Fibroblast of the aortic adventitia (primary cell): ENCODE measurements at places on chromosomes 6 and 20.

- no peak for DNase-seq
These were observed 293.0 kb downstream of the PHF3 start for GRCh38 chr6:63928613-63929012.

GRCh38 chr6:71181565-71181964, 107.0 kb upstream of the OGFRL1 start:
- peak; percentile 89 for DNase-seq

GRCh38 chr20:38094373-38094891, 60.9 kb downstream of the RPRD1B start:
- DNase-seq, result peak; percentile 72

DNA sequence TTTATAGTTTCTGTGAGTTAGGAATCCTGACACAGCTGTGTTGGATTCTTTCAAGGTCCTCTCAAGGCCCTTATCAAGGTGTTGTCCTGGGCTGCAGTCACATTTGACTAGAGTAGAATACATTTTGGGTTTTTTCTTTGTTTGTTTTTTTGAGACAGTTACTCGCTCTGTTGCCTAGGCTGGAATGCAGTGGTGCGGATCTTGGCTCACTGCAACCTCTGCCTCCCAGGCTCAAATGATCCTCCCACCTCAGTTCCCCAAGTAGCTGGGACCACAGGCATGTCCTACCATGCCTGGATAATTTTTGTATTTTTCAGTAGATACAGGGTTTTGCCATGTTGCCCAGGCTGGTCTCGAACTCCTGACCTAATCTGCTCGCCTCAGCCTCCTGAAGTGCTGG, 15.7 kb downstream of the NFYA start:
- no peak for DNase-seq

DNA sequence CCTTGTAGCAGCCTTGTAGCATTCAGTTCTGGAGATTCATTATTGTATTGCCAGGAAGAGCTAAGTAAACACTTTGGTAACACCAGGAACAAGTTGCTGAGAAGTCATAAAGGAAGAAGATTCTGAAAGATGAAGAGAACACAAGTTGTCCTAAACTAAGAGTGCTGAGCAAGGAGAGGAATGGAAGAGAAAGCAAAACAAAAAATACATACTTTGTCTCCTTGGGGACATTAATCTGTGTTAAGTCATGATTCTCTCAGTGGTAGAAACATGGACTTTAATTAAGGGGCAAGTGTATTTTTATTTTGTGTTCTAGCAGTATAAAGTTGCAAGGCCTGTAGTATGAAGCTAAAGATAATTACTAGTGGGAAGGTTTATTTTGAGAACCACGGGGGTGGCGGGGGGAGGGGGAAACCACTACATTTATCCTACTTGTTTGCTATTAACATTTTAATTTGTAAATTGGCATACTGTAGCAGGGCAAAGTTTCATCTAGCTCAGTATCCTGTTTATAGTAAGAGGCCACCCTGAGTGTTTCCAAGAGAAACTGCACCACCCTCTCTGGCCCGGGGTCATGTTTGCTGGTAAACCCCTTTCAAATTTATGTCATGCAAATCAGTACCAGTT, 463.0 kb downstream of the CDKAL1 start:
- DNase-seq, result no peak

DNA sequence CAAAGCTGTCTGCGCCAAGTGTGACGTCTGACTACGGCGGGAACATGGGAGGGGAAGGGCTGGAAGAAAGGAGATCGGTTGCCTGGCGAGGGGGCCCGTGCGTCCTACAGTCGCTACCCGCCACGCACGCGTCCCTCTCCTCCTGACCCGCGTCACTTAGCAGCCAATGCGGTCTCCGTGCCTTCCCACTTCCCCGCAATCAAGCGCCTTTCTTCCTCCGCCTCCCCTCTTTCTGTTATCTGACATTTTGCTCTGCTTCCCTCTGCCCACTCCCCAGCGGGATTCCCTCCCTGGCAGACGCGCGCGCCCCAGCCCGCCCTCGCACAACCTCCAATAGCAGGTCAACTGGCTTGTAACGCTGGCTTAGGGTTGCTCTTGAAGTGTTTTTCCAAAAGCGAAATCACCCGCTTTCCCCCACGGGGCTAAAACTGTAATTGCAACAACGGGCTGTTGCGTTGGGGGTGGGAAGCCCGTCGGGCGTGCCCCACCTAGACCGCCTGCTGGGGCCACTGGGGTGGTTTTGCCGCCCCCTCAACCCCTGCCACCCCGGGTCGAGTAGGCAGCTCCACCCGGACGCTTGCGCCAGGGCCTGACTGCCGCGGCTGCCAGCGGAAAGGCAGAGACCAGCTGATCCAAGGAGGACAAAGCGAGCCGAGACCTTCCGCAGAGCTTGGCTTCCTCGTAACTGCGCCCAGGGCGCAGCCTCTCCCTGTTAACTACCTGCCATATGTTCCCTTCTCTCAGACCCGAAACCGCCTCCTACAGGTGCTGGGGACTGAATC, 6.2 kb upstream of the SOX4 start:
- peak; percentile 76 for DNase-seq

- no peak for DNase-seq
These were observed 397 bp downstream of the WDR27 start for GRCh38 chr6:169701311-169701953.

- peak; percentile 34 for DNase-seq
These were observed 552.6 kb upstream of the GJE1 start for GRCh38 chr6:141580131-141580530.

- DNase-seq, result no peak
These were observed 603.8 kb downstream of the PRKN start for GRCh38 chr6:162123797-162124196.

DNA sequence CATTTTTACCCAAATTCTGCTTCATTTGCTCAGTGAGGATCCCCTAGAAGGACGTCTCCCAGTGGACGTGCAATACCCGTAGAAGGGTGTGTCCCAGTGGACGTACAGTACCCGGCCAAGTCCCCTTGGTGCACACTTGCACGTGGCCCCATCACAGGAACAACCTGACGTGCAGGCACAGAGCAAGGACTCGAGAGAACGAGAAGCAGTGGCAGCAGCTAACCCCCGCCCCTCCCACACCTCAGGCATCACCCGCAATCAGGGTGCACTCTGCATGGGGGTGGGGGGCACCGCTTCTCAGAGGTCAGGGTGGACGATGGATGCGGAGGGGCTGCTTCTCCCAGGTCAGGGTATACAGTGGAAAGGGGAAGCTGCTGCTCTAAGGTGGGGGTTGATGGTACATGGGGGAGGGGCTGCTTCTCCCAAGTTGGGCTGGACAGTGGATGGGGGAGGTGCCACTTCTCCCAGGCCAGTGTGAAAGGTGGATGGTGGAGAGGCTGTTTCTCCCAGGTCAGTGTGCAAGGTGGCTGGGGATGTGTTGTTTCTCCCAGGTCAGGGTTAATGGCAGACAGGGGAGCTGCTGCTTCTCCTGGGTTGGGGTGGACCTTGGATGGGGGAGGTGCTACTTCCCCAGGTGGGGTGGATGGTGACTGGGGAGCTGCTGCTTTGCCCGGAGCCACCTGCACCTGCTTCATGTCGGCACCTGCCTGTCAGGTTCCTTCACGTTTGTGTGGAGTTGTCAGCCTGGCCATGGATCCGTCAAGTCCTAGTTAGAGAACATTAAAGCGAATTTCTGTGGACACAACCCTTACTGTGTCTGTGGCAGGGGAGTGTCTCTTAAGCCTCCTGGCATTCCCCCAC, 1.0 kb upstream of the THBS2 start:
- DNase-seq, result no peak

DNA sequence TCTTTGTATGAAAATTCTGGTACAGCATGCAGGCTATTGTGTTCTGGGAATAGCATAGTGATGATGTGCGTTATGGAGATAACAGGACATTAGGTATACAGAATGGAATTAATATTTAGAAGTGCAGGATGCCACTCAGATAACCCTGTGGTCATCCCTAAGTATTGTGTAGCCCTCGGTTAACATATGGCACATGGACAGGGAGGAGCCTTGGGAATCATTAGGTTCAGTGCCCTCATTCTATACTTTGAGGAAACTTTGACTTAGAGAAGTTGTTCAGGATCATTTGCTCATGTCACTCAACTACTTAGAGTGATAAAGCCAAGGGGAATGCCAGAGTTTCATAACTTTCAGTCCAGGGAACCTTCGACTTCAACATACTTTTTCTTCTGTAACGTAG, 185.9 kb downstream of the UST start:
- peak; percentile 76 for DNase-seq

- DNase-seq, result no peak
These were observed 6.1 kb upstream of the TBX18 start for GRCh38 chr6:84770521-84770920.
